ENCODE measurements at places on chromosomes 5 and 9.
A peak's percentile ranks its signal among the peaks of the same experiment; 100 is the strongest.

GRCh38 chr5:91487420-91487819, 104.3 kb upstream of the ARRDC3 start:
- DNase-seq: no peak

DNA sequence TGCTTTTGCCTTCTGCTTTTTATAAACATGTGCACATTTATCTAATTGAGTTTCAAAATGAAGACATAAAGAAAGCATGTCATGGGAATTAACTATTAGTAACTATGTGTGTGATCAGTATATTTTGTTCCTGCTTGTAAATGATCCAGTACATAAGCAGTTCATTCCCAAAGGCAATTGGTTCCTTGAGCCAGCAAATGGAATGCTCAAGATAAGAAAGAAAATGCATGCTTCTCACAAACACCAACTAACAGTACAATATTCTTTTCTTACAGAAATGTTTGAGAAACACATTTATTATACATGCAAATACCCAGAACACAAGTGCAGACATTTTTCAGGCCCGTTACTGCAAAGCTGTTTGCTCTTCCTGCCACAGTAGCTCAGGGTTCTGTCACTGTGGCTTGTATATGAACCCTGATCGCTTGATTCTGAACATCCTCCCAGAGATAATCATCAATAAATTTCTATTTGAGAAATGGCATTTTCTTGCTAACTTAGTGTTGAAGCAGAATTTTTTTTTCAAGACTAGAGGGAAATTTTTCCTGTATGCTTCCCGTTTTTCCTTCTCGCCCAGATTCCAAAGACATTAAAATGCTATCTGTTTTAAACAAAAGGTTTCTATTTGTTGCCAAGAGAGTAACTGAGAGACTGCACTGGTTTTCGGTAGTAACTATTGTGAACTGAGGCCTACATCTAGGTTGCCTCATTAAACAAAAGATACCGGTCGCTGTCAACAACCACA, 1.9 kb downstream of the GNAQ start:
- DNase-seq: no peak

DNA sequence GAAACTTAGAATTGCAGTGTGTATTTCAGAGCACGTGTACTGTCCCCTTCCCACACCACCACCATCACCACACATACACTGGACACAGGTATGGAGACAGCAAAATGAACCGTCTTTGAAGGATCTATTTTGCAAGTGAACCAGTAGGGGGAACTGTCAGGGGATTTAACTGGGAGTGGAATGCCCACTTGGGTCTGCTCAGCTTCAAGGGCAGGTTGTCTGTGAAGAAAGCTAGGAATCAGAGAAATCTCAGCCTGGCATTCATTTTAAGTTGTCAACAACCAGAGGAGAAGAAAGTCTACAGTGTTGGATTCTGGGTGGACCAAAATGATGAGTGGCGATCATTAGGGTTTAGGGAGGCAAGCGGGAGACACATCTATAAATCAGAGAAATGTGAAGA, 147.0 kb downstream of the DCP2 start:
- DNase-seq: peak; percentile 31

DNA sequence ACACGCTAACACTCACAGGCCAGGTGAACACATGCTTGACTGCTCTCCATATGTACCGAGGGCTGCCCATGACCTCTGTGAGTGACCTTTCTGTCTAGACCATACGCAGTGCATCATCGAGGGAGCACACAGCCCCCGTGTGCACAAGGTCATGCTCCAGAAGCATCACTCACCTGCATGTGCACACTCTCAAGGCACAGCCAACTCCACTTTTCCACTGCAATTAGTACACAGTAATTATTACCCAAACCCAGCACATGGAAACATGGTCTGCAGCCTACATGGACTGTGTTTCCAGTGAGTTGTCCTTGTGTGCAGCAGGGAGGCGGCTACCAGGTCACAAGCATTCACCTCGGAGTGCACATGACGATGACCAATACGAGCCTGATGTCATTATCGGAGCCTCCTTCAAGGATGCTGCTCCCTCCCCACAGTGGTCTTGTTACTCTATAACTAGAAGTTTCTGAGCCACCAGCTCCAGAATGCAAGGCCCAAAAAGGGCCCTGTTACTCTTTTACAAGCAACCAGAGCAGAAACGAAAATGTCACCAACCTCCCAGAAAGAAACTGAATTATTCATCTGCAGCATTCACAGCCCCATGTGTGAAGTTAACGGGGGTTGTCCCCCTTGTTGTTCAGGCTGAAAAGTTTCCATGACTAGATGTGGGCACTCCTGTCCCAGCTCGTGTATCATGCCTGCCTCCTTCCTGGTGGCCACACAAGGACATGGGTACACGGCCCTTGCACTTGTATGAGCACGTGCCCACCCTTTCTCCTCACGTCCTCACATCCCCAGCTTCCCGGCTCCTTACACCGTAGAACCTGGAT, 31.2 kb downstream of the SEMA4D start:
- no peak for DNase-seq

- DNase-seq: no peak
These were observed 170.6 kb upstream of the MVB12B start for GRCh38 chr9:126155756-126156664.

- no peak for DNase-seq
These were observed 859.1 kb downstream of the MAT2B start for GRCh38 chr5:164364237-164365208.

GRCh38 chr5:4837489-4838058, 302.6 kb upstream of the ADAMTS16 start:
- no peak for DNase-seq

DNA sequence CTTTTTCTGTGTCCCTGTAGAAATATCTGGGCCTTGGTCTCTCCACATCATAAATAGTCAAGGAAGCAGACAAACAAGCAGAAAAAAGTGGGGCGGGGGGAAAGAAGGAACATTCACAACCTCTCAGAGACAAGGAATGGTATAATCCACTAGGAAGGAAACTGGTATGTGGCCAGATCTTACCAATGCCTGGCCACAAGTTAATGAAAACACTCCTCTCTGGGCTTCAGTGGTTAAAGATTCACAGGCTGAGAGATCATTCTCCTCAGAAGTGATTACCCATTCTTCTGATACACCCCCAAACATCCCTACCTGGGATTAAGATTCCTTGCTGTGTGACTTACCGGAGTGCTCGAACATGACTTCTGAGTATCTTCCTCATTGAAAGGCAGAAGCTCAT, 290.6 kb downstream of the MARCHF11 start:
- DNase-seq: no peak

DNA sequence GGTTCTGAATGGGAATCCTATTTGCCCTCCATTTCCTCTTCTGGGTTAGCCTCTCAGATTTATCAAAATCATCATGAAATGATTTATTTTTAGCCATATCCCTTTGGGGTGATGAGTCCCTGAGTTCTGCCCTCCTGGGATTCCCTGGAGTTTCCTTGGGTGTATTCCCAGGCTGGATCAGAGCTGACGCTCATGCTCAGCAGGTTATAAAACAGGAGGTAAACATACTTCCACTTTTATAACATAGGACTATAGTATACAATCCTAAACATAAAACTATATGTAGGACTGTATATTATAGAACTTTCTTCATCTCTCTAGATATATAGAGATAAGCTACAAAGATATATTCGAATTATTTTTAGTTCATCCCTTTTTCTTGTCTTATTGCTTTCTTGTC, 4.4 kb upstream of the PRRX2 start:
- no peak for DNase-seq
